Activated CD8-positive, alpha-beta memory T cell treated with anti-CD3 and anti-CD28 coated beads for 1 hour (primary cell): ENCODE measurements at places on chromosomes 2 and 18.

DNA sequence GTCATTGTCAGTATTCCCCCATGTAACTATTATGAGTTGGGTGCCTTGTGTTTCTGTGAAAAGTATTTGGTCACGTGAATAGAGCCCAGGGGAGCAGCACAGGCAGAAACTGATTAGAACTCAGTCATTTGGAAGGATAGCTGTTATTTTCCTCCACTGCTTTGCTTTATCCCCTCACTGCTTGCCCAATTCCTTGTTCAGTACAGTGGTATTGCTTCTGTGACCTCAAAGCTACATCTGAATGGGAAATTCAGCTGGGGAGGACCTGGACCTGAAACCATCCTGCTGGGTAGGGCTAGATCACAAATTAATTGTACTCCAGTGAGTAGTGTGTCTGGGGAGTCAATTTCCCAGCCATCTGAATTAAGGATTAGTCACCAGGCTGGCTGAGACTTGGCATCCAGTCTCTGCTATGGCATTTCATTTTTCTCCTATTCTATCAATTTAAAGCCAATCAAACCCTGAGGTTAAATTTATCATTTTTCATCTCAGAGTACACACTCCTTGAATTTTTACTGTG is 1231.6 kb upstream of the GYPC start:
- no peak for DNase-seq

- DNase-seq = no peak
Observed at GRCh38 chr2:193409951-193410350, 1215.2 kb upstream of the TMEFF2 start.

DNA sequence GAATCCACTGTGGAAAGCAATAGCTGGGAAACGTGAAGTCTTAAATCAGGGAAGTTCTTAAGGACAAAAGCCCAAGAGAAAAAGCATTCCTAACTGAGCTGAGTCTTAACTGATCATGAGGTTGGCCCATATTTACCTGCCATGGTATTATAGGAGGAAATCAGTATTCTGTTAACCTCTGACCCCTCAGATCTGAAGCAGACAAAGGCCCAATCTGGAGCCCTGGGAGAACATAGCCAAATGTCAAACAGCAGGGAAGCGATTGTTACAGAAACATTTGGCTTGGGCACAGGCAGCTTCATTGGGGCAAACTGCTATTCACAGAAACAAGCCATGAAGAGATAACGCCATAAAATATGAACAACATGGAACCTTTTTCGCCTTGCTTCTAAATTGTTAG is 18.8 kb downstream of the EPHA4 start:
- DNase-seq = no peak

GRCh38 chr18:22272242-22272641 is 102.9 kb downstream of the GATA6 start:
- DNase-seq = no peak

- no peak for DNase-seq
Observed at GRCh38 chr2:102789349-102790090, 27.7 kb downstream of the TMEM182 start.

GRCh38 chr2:198314559-198315153 is 510.3 kb downstream of the PLCL1 start:
- no peak for DNase-seq

- DNase-seq = no peak
Observed at GRCh38 chr2:74530239-74531187, 780 bp downstream of the HTRA2 start.
